ENCODE measurements at places on chromosomes 12 and 14.

DNA sequence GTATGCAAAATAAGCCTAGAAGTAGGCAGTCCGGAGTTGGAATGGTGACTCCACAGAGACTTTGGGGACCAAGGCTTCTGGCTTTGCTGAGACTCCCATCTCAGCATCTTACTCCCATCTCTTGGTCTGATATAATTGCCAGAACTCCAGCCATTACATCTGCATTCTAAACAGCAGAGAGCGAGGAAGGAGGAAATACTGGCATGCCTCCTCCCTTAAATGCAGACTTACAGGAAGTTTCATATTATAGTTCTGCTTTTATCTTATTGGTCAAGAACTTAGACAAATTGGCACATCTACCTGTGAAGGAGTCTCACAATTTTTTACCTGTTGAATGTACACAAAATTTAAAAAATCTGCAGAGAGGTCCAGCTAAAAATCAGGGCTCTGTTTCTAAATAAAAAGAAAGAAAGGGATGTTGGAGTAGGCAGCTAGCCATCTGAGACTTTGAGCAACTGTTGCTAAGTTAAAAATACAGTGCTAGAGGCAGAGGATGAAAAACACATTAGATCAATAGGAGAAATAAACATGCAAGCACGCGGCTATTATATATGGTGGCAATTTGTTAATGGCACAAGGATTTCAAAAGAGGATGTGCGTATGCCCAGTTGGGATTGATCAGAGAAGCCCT lies 209.9 kb upstream of the HMGA2 start:
- no peak for DNase-seq

- DNase-seq: no peak
Observed at GRCh38 chr12:75602106-75602505, 90.7 kb upstream of the KRR1 start.

DNA sequence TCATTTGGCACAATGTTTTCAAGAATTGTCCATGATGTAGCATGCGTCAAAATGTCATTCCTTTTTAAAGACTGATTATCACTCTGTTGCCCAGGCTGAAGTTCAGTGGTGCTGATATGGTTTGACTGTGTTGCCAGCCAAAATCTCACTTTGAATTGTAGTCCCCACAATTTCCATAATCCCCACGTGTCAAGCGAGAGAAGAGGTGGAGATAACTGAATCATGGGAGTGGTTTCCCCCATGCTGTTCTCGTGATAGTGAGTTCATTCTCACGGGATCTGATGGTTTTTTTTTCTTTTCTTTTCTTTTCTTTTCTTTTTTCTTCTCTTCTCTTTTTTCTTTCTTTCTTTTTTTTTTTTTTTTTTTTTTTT lies 21.8 kb upstream of the LRRK2 start:
- DNase-seq: no peak

DNA sequence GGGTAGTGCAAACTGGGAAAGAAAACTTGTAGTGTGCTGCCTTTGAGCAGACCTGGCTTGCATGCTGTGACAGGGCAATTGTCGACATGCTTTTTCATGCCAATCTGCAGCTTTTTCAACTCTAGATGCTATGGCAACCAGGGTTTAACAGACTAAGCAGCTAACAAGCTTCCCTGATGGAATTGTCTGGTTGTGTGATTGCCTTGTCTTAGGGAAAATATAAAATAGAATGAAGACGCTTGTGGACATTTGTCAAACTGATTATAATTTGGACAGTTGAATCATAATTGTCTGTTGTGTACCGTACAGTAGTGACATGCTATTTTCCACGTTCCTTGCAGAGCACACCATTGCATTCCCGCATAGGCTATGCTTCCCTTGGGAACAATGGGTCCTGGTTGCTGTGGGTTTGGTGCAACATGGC lies 113.0 kb downstream of the FOXG1 start:
- no peak for DNase-seq

DNA sequence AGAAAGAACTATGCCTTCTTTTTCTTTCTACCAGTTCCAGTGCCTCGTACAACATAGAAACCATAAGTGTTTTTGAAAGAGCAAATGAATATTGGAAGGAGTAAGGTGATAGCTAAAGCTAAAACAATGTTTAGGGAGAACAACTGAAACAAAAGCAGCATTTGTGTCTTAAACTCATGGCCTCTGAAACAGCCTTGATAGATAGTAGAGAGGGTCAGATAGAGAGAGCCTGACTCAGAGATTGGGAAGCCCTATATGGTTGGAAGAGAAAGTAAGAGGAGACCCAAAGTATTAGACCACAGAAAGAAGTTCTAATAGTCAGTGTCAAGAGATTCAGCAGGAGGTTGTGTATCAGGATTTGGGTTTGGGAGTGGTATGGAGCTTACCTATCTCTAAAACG lies 79.6 kb upstream of the IFNG-AS1 start:
- DNase-seq: no peak

GRCh38 chr14:67778792-67779191 lies 37.6 kb downstream of the ZFYVE26 start:
- DNase-seq: no peak

Data from thyroid gland (tissue), 4 donors.